DMS 273 treated with DMSO at 0.1 percent for 48 hours (cell line): ENCODE measurements at places on chromosomes 6 and 20.

DNA sequence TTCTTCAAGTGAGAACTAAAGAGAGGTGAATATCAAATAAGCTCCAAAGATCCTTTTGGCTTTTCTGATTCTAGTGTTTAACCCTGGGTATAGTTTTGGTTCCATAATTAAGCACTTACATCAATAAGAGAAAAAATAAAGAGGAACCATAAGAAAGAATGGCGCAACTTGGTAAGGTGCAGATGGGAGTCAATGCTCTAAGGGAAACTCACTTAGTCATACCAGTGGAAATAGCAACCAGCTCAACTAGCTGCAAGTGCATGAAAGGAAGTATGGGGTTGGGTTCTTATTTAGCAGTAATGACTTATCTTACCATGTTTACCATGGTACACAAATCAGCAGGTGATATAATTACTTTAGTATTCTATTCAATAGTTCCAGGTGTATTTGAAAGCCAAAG is 296.5 kb upstream of the RUNX2 start:
- no peak for DNase-seq

DNA sequence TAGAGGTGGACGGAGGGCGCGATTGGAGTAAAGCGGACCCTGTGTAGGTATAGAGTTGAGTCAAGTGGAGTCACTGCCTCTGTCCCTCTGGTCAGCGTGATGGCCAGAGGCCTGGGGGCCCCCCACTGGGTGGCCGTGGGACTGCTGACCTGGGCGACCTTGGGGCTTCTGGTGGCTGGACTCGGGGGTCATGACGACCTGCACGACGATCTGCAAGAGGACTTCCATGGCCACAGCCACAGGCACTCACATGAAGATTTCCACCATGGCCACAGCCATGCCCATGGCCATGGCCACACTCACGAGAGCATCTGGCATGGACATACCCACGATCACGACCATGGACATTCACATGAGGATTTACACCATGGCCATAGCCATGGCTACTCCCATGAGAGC is 479 bp downstream of the SLC39A7 start:
- no peak for DNase-seq

GRCh38 chr6:17289630-17290061 is 8.5 kb downstream of the RBM24 start:
- no peak for DNase-seq

GRCh38 chr6:126682440-126682839 is 342.5 kb downstream of the CENPW start:
- no peak for DNase-seq
